GM13977 (cell line): ENCODE measurements at places on chromosomes 7 and 10.

- DNase-seq, result no peak
Measured at GRCh38 chr7:36011588-36011965, 141.5 kb upstream of the EEPD1 start.

DNA sequence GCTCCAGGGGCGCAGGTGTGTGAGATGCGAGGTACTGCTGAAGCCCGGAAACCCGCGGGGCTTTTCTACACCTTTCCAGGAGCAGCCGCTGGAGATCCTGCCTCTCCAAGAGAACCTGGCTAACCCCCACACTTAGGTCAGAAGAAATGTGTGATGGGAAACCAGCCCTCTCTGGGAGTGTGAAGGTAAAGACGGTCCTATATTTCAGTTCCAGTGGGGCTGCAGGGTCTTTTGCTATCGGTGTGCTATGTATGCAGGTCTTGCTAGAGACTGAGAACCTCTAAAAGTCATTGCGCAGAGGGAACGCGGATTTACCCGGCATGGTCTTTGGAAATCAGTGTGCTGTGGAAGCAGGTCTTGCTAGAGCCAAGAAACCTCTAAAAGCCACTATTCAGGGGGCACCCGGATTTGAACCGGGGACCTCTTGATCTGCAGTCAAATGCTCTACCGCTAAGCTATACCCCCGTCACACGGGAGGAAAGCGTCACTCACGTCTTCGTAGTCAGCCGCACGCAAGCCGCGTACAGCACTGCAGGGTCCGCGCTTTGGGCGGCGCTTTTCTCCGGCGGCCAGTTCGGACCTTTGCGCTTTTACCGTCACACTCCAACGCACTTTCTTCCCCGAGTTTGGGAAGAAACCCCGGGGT is 46.0 kb downstream of the ZNF777 start:
- no peak for DNase-seq

DNA sequence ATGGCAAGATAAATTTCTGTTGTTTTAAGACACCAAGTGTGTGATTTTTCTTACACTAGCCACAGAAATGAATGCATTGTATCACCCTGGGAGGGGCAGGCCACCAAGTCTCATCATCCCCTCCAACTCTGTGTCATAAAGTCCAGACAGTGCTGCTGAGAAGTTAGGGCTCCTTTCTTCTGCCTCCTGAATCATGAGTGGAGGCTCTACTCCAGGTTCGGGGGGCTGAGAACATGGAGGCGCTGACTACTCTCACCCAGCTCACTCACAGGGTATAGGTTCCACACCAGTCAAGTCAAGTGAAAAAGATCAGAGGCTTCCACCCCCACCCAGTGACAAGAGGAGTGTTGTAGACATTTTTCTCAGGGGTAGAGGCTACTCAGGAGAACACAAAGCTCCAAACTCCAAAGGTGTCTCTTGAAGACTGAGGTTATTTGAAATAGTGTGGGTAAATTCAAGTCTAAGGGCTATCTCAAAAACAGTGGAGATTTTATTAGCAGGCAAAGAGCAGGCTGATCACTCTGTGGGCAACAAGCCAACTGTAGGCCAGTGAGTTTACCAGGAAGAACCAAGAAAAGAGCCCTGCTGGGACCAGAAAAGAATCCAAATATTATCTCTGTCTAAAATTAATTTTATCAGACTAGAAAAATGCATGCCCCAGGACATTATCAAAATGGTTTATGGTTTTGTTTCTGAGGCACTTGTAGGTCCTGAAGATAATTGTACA is 118.6 kb upstream of the RET start:
- DNase-seq, result no peak

GRCh38 chr7:80165177-80165576 is 30.5 kb downstream of the GNAI1 start:
- DNase-seq, result no peak

GRCh38 chr7:77752016-77752415 is 46.2 kb downstream of the TMEM60 start:
- no peak for DNase-seq

- no peak for DNase-seq
Measured at GRCh38 chr7:70317356-70317755, 719.1 kb downstream of the AUTS2 start.

DNA sequence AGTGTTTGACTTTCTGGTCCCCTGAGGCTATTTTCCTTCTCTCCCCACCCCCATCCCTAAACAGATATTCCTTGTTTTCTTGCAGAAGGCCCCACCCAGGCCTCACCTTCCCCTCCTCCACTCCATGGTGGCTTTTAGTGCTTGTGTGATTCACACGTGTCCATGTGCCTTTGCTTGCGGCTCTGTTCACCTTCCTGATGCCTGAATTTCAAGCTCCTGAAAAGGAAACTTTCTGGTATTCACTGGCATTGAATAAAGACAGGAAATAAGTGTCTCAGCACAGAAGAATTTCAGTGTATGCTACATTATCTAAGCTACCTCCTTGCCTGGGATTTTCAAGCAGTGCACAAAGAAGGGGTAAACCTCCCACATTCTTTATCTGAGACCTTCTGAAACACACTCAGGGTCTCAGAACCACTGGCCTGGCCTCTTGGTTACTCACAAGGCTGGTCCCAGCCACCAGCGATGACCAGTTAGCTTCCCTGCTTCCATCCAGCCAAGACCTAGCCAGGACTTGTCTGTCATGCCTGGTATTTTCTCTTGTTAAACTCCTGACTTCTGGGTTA is 17.2 kb upstream of the UBE2H start:
- no peak for DNase-seq

DNA sequence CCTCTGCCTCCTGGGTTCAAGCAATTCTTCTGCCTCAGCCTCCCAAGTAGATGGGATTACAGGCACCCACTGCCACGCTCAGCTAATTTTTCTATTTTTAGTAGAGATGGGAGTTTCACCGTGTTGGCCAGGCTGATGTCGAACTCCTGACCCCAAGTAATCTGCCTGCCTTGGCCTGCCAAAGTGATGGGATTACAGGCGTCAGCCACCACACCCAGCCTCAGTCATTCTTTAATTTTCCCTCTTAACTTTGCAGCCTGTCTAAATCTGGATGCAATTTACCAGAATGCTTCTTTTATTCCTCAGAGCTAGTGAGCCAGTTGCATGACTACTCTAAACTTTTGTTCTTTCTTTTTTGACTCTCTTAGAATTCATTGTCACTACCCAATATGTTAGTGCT is 90.5 kb upstream of the CSTF2T start:
- no peak for DNase-seq

DNA sequence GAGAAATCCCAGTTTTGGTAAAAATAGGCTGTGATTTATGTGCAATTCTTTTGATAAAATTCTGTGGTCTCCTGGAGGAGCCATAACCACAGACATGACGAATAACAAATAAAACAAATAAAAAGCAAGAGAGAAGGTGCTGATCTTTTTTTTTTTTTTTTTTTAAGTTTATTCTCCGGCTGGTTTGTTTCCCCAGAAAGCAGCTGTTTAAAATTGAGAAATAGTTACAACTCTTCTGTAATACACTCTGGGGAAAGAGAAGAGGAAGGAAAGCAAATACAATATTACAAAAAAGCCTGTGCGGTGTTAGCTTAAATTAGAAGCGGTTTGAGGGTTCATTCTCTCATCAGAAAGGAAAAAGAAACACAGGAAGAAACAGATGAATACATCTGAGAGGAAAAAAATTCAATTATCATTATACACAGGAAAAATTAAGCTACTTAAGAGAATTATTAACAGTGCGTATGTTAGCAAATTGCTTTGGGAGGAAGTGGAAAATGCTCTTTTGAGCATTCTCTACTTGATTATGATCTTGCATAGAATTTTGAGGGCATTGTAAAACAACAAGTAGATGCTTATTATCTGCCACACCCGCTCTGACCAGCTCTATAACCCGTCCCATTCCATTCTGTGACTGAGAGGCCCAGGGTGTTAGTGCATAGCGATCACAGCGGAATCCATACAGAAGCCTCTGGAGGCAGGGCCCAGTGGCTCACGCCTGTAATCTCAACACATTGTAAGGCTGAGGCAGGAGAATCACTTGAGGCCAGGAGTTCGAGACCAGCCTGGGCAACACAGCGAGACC is 40.6 kb upstream of the WAC start:
- DNase-seq, result no peak

DNA sequence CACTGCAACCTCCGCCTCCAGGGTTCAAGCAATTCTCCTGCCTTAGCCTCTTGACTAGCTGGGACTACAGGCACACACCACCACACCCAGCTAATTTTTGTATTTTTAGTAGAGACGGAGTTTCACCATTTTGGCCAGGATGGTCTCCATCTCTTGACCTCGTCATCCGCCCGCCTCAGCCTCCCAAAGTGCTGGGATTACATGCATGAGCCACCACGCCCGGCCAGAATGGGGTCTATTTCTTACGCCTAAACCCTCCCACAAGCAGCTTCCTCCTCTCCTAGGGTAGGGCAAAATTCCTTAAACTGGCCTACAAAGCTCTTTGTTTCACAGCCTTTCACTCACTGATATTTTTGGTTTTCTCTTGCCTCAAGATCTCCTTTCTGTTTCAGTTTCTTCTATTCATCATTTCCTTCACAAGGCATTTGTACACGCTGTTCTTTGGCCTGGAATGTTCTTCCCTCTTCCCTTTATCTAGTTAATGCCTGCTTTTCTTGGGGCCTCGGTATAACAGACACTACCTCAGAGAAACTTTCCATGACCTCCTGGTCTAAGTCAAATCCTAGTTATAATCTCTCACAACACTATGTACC is 6.7 kb downstream of the CPEB3 start:
- no peak for DNase-seq

- no peak for DNase-seq
Measured at GRCh38 chr10:78321500-78321899, 287.8 kb downstream of the RPS24 start.
